Activated naive CD4-positive, alpha-beta T cell treated with anti-CD3 and anti-CD28 coated beads for 36 hours (primary cell): ENCODE measurements at places on chromosomes 13 and 19. TPM values are rescaled to one million over a fixed set of nuclear protein-coding genes. Genes with fewer than 3 reads are reported as not detected.
A peak's percentile ranks its signal among the peaks of the same experiment; 100 is the strongest.

Gene INSL3
- total RNA-seq = 5.7 TPM

Gene C19orf67
- total RNA-seq = not detected

Gene ADGRE2
- 0.45 TPM for total RNA-seq

Gene SYT5
- total RNA-seq = not detected

Gene TMEM255B
- 1.1 TPM for total RNA-seq

- no peak for DNase-seq
Observed at GRCh38 chr19:15374796-15375440, 4.7 kb downstream of the AKAP8 start.

DNA sequence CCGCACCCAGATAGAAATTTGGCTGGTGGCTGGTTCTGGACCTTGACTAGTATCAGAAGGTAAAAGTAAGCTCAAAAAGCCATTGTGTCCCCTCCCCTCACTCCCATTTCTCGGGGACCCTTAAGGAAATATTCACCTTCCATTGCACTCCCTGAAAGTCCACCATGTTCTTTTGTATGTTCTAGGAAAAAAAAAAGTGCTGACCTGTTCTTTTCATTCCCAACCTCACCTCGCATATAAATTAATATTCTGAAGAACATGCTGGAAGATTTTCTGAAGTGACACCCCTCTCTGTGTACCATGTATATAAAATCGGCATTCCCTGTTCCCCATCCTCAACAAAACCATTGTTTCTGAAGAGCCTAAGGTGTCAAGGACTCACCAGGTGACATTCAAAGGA, 43.2 kb downstream of the ZNF557 start:
- DNase-seq = no peak

DNA sequence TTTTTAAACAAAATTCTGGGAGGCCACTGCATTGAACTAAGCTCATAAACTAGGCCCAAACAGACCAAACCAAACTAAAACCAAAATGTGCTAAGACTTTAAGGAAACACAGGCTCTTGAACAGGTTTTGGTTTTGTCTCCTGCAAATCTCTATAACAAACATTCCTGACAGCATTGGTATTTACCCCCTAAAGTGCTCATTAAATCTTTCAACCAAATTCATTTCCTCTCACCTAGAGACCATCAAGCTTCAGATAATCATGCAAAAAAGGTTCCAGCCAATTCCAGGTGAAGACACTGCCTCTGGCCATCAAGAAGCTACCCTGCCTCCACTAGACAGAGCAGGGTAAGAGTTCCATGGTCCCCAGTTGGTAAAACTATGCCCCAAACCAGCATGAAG, 951.2 kb upstream of the MIR17HG start:
- DNase-seq = no peak

DNA sequence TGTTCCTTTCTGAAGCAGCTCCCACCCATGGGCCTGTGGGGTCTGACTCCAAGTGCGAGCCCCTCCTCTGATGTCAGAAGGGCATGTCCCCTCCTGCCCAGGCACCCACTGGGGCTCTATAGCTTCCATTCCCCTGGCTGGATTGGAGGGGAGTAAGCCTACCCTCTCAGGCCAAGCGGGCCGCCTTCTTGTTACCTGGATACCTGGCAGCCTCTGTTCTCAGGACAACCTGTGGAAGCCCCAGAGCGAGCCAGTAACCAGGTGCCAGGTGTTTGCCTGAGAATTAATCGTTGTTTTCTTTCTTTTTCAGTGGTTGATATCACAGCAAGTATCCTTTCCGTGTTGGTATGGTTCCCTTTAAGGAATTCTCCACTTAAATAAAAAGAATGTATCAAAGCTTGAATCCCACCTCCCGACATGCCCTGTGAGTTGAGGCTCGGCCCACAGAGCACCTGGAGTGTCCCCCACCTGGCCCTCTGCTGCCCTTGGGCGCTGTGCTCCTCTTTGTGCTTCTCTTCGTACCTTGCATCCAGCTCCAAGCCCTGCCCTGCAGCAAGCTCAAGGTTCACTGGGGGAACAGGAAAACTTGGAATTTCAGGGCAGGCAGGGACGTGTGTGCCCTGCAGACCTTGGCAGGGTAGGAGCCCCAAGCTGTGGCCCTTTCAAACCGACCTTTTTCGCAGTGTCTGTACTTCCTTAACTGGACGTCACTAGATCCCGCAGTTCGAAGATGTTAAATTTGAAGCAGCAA, 15.0 kb downstream of the MAU2 start:
- no peak for DNase-seq

DNA sequence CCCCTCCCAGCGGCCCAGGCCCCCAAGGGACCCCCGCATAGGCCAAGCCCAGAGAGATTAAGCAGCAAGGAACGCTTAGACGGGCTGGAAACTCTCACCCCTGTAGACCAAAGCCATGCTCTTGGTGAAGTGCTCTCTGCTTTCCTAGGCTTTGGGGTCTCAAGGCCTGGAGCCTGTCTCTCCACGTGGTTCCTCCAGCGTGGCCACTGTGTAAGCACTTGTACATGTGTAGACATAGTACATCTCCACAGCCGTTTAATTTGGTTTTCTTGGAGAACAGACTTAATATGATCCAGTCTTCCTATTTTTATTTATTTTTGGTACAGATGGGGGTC, 1.1 kb downstream of the NUDT19 start:
- DNase-seq = peak; percentile 23

GRCh38 chr19:55198651-55199050, 10.7 kb downstream of the PTPRH start:
- DNase-seq = no peak

- peak; percentile 78 for DNase-seq
Observed at GRCh38 chr19:19866611-19867248, 1.0 kb downstream of the ZNF253 start.

- DNase-seq = peak; percentile 9
Observed at GRCh38 chr19:6925386-6925785, 38.0 kb downstream of the ADGRE1 start.

- DNase-seq = no peak
Observed at GRCh38 chr19:46978171-46978869, 41.3 kb upstream of the NPAS1 start.

- DNase-seq = no peak
Observed at GRCh38 chr13:25585000-25585399, 213.2 kb downstream of the ATP8A2 start.
